ENCODE measurements at places on chromosomes 13 and 19.

DNA sequence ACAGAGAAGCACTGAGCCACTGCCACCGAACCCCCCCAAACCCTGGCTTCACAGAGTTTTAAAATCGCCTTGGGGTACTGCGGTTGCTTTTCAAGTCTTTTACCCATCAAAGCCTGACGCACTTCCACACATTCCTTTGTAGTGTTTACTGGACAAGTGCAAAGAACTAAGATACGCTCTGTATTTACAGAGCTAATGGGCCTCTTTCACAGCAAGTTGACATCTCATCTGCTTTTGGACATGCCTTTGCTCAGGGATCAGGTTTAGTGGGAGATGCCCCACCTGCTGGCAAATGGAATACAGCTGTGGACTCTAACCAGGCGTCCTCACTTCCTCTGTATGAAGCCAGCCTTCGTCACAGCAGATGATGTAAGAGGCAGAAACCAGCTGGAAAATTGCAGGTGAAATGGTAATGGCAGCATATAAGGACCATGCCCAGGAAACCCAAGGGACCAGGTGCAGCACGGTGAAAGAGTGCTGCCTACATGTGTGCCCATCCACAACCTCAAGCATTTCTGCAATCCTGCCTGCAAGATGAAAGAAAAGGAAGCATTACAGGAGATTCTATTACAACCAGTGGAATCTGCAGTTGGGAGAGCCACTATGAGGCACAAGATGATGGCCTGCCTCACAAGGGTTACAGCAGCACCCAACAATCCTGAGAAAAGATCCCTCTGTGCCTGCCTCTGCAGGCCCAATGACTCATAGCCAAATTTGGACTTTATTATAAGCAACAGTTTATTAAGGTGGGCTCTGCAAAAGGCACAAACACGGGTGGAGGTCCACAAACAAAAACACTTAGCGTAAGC lies 34.7 kb downstream of the BRD4 start:
- no peak for DNase-seq

DNA sequence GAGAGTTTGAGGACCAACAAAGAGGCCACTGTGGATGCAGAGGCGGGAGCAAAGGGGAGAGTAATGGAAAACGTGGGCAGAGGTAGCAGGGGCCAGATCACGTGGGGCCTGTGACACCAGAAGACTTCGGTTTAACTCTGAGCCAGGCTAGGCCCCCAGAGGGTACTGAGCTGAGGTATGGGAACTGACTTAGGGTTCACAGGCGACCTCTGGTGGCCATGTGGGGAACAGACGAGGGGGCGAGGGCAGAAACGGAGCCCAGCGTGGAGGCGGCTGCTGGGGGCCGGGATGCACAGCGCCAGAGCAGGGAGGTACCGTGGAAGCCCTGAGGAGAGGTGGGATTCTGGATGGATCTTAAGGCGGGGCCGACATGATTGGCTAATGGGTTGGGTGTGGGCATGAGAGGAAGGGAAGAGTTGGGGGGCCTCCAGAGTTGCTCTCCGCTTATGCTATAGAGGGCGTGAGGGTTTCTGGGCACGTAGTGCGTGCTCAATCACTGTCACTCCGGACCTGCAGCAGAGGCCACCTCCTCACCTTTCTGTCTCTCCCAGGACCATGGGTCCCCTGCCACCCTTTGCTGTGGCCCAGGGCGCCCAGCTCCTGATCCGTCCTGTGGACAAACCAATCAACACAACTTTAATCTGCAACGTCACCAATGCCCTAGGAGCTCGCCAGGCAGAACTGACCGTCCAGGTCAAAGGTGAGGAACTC lies 13.7 kb downstream of the PVR start:
- DNase-seq: peak; percentile 31

GRCh38 chr13:93227280-93227877 lies 772 bp downstream of the GPC6 start:
- no peak for DNase-seq

- no peak for DNase-seq
These were observed 910.2 kb upstream of the SLC10A2 start for GRCh38 chr13:103976371-103976770.

DNA sequence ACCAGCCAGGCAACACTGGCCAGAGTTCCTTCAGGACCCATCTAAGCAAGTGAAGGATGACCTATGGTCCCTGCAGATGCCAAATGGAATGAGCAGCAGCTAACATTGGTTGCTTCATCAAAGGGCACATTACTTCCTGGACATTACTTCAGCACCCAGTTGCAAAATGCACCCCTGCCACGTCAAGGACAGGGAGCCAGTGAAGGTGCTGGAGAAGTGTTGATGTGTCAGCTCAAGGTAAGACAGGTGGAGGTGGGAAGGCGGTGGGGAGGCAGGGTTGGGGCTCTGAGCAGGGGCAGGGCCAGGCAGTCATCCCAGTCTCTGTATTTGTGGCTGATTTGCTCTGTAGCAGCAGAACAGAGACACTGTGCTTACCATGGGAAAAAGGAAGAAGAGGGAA lies 14.6 kb downstream of the CSNK1A1L start:
- DNase-seq: no peak

GRCh38 chr13:19622193-19622592 lies 11.3 kb upstream of the MPHOSPH8 start:
- no peak for DNase-seq

DNA sequence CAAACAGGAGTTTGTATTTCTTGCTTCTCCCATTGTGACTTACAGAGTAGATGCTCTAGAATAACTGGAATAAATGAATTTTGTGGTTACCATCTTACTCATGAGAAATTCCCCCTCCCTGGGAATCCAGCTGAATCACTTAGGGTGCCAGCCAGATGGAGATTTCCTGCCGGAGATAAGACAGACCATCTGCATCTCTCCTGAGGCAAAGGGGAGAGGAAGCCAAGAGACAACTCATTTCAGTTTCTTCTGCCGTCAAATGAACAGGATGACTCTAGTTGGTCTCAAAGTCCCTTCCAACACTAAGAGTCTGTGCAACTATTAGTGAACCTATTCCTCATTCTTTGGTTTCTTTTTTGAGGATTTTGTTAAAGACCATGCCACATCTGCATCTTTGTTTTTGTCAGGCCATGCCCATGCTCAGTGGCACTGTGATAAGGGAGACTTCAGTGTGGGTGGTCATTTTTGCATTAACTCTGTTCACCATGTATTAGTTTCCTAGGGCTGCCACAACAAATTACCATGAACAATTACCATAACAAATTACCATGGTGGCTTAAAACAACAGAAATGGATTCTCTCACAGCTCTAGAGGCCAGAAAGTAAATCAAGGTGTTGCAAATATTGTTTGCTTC lies 112.8 kb downstream of the NDFIP2 start:
- DNase-seq: no peak

DNA sequence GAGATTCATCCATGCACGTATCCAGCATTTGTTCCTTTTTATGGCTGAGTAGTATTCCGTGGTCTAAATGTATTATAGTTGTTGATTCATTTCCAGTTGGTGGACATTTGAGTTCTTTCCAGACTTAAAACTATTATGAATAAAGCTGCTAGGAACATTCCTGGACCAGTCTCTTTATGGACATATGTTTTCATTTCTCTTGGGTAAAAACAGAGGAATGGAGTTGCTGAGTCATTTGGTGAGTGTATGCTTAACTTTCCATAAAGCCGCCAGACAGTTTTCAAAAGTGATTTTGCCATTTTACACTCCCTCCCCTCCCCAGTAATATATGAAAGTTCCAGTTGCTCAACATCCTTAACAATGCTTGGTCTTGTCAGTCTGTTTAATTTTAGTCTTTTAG lies 116.4 kb downstream of the TSHZ3 start:
- no peak for DNase-seq

DNA sequence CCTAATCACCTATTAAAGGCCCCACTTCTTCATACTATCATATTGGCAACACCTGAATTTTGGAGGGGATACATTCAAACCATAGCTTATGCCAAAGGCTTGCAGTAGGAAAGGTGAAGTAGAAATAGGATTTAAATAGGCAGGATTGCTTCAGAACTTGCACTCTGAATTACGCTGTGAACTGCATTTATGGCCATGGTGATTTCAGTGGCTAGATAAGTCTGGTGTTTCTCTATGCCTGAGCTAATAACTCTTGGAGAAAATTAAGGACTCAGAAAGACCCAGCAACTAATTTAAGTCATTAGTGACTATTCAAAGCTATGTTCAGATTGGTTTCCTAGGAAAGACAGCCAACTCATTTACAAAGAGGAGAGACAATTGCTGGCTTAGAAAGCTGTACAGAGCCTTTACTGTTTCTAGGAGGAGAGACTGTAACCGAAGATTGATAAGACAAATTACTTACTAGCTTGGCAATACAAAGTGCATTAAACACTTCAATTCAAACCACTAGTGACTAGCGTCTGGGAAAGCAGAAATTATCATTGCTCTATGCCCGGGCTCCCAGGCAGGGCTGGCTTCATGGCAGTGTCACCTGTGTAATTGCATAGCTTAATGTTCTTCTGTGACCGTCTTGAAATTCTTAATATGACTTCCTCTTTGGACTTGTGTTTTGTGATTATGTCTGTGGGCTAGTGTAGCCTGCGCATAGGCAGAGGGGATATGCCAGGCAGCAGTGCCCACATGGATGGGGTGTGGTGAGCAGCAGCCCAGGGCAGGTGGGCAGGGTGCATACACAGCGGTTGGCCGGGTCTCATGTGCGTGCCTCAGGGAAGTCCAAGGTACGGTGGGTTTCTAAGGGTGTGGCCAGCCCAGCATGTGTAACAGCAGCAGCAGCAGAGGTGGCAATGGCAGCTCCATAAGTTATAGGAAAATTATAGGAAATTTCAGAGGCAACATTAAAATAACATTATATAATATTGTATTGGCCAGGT lies 60.1 kb downstream of the KL start:
- DNase-seq: no peak

DNA sequence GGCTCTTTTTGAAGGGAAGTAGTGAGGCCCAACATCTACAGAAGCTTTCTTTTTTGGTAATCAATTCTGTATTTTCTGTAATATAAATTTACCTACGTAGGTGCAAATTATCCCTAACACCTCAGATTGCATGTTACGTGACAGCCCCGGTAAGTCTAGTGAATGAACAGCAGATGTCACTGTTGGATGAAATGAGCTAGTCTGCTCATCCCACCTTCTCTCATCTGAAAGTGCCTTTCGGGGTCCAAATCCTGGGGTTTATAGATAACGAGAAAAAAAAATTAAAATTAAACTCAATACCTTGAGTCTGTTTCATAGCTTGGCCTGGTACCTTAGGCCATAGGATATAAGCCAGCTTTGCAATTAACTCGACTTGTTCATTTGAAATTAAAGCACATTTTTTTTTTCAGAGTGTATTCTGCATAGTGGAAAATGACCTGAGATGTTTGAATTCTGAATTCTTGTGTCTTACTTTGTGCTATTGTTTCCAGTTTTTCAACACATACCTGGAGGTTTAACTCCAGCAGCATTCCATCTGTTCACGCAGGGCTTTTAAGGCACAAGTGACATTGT lies 548.2 kb downstream of the GPC5 start:
- no peak for DNase-seq

- no peak for DNase-seq
These were observed 36.4 kb upstream of the IGSF23 start for GRCh38 chr19:44576843-44577565.

DNA sequence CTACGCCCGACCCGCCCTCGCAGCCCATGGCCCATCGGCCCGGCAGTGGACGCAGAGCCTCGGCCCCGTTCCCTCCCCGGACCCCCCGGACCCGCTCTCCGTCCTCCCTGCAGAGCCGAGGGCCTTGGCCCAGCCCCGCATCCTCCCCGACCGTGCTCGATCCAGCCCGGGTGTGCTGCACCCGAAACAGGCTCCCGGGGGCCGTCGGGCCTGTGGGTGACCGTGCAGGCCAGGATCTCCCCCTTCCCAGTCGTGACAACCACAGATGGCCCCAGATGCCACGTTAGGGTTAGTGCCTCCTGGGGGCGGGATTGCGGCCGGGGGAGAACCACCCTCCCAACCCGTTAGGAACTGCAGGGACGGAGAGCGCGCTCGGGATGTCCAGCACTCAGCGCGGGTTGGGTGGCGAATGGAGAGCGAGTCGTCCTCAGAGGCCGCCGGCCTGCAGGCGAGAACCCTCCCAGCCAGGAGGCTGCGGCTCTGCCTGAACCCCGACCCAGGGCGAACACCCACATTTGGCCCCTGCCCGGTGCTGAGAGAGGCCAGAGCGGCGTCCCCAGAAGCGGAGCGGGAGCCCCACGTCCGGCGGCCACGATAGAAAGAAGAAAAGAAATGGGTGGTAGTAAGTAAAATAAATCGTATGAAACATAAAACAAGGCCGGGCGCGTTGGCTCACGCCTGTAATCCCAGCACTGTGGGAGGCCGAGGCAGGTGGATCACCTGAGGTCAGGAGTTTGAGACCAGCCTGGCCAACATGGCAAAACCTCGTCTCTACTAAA lies 6.7 kb upstream of the MADCAM1 start:
- no peak for DNase-seq

- no peak for DNase-seq
These were observed 15.4 kb downstream of the GTPBP3 start for GRCh38 chr19:17352608-17353280.

DNA sequence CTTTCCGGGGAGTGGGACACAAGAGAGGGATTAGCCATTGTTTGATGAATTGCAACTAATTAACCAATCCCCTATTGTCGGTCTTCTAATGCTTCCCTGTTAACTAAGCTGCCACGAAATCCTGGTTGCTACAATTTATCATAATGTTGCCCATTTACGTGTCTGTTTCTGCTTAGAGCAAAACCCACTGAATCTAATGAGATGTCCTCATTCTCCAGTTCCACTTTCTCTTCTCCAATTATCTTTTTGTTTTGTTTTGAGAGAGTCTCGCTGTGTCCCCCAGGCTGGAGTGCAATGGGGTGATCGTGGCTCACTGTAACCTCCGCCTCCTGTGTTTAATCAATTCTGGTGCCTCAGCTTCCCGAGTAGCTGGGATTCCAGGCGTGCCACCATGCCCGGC lies 5.2 kb upstream of the DPP9 start:
- DNase-seq: no peak

- DNase-seq: no peak
These were observed 76.9 kb downstream of the TNFSF13B start for GRCh38 chr13:108346376-108346775.

GRCh38 chr19:1533510-1534150 lies 9.8 kb downstream of the PLK5 start:
- DNase-seq: no peak
